ENCODE measurements at places on chromosomes 11 and 22.

GRCh38 chr11:120577041-120577440, 65.5 kb downstream of the GRIK4 start:
- no peak for DNase-seq

- no peak for DNase-seq
These were observed 22.8 kb upstream of the GPR83 start for GRCh38 chr11:94424011-94424410.

DNA sequence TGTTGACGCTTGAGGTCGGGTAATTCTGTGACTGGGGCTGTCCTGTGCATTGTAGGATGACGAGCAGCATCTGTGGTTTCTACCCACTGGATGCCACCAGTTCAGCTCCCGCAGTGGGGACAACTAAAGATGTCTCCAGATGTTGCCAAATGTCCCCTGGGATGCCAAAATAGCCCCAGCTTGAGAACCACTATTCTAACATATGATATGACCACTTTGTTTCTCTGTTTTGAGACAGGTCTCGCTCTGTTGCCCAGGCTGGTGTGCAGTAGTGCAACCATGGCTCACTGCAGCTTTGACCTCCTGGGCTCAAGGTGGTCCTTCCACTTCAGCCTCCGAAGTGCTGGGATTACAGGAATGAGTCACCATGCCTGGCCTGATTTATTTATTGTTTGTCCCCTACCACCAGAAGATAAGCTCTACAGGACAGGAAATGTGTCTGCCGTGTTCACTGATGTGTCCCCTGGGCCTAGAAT, 4.4 kb upstream of the MEN1 start:
- no peak for DNase-seq

- no peak for DNase-seq
These were observed 63.8 kb downstream of the RBX1 start for GRCh38 chr22:41015003-41015402.

DNA sequence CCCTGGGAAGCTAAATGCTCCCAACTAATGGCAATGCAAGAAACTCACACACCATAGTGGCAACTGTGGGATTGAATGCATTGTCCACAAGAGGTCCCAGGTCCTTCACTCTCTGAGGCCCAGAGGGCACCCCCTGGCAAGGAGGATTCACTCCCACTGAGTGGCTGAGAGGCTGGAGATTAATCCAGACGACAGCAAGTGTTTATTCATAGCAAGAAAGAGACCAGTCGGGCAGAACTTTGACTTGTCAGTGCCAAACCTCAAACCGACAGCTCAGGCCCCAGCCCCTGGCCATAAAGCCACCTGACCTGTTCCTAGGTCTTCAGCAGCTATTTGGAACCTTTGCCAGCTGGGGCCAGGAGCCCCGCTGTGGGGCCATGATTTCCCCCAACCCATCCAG, 54.5 kb upstream of the MPEG1 start:
- no peak for DNase-seq

- peak; percentile 56 for DNase-seq
These were observed 159.6 kb downstream of the CTTN start for GRCh38 chr11:70557742-70558485.

DNA sequence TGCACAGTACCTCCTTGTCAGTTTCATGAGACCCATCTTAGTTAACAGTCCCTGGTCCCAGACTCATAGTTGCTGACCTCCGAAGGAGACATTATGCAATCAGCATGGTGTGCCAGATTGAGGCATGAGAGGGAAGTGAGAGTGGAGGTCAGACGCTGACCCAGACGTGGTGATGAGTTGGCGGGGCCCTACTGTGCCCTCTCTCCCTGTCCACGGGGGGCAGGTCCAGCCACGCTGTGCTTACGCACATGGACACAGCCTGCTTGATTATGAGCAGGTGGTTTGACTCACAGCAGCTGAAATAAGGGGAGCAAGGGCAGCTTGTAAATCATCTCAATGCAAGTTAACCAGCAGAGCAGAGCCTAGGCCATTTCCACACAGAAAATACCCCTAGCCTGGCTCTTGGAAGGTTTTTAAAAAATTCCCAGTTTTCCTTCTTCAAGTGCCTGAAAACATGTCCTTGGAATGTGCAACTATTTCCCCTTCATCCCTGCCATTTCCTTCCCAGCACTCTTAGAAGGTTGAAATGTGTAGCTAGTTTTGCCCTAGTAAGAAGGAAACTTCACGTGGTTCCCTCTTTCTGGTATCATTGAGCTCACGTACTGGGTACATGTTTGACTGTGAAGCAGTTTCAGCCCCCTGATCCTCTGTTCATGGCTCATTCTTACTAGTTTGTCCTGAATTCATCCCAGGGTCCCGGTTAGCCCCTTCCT, 122.6 kb upstream of the SORL1-AS1 start:
- peak; percentile 86 for DNase-seq

GRCh38 chr11:46381048-46381818, at the start of gene MDK:
Gene MDK, plus strand, starts transcription at chr11:46381669. Its CDS starts 389 bp downstream, at chr11:46382058.
- DNase-seq: no peak

DNA sequence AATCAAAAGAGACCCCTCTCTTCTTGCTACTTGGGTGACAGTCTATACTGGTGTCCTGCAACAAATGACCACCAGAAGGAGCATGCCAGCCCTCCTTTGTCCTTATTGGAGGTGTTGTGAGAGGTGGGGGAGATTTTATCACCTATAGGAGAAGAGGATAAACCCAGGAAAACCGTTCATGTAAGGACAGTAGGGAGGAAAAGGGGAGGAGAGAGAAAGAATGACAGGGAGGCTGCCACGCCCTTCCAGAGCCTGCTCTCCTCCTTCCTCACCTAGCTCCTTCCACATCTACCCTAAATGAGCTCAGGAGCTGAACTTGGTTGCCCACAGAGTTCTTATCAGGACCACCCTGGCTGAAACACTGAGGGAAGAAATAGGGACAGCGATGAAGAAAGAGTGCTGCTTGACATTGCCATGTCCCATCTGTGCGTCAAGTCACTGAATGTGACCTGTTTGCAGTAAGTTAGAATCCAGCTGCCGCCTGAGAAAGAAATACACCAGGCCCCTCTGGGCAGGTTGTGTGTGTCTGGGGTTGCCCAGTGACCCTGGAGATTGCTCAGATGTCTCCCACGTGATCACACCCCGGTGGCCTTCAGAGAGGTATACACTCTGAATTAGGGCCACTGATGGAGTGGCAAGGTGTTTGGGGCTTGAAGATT, 40.4 kb upstream of the ETS1 start:
- no peak for DNase-seq

DNA sequence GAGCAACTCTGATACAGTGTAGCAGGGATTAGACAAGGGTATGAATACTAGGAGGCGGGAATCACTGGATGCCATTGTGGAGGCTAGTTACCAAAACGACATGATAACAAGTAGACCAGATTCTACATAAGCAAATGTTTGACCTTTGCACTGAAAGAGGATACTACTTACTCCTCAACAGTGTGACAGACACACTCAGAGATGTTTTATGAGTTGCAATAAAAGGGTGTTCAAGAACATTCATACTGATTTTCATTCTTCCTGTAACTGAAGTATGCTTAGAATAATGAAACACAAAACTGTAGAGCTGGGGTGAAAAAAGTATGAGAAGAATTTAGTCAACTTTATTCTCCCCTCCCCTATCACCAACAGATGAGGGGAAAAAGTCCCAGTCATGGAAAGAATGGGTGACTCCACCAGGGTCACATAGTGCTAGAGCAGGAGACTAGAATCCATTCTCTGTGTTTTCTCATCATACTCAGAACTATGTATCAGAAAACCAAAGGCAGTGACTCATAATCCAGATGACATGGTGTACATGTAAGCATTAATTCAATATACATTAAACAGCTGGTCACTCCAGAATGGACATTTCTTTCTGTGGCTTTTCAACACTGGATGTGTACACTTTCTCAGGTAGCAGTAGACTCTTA, 32.8 kb downstream of the ARHGAP20 start:
- no peak for DNase-seq

- DNase-seq: no peak
These were observed 11.8 kb upstream of the AKIP1 start for GRCh38 chr11:8899119-8899753.

- no peak for DNase-seq
These were observed 60.0 kb downstream of the RTL6 start for GRCh38 chr22:44438056-44438455.

GRCh38 chr11:78195917-78196560, 7.3 kb downstream of the USP35 start:
- no peak for DNase-seq

DNA sequence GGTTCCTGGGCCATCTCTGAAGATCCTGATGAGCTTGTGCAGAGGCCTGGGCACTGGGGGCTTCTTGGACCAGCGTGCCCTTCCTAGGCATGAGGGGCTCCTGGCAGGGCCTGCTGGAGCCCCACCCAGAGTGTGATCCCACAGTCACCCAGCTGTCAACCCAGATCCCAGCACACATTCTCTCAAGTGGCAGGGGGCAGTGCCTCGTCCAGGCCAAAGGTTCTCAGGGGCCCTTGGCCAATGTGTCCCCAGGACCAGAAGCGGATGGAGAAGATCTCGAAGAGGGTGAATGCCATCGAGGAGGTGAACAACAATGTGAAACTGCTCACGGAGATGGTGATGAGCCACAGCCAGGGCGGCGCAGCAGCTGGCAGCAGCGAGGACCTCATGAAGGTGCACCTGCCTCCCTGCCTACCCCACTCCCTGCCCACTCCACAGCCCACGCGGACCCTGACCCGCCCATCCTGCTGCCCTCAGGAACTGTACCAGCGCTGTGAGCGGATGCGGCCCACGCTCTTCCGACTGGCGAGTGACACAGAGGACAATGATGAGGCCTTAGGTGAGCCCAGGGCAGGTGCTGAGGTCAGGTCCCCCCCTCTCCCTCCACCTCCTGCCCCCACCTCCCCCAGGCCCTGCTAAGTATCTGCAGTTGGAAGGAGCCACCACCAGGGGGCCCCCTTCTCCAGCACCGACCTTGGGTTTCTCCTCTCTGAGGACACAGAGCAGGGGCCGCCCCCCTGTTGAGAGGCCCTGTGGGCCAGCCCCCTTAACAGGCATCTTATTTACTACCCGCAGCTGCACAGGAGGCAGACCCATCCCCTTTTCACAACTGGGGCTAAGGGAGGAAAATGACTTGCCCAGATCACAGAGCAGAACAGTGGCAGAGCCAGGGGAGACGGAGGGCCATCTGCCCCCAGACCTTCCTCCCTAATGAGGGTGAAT, 14.7 kb downstream of the GGA1 start:
- peak; percentile 81 for DNase-seq

DNA sequence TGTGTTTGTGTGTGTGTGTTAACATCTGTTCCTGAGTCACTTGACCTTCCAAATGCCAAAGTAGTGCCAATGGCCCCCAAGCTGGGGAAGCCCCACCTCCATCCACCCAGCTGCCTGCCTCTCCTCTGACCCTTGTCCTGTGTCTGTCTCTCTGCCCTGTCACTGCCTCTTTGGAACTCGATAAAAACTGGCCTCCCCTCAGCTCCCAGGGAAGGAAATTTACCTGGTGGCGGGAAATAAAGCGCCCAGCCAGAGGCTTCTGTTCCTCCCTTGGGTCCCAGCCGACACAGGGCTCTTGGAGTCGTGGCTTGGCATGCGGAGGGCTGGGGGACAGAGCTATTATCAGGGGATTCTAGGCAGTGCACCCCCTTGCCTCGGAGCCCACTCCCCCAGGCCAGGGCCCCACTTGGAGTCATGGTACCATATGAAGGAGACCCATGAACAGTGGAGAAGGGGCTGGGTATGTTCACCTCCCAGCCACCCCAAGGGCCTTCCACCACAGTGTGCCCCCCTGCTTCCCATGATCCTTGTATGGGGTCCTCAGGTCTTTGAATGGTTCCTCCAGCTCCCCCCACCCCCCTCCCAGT, 6.2 kb downstream of the KCNC1 start:
- peak; percentile 56 for DNase-seq

DNA sequence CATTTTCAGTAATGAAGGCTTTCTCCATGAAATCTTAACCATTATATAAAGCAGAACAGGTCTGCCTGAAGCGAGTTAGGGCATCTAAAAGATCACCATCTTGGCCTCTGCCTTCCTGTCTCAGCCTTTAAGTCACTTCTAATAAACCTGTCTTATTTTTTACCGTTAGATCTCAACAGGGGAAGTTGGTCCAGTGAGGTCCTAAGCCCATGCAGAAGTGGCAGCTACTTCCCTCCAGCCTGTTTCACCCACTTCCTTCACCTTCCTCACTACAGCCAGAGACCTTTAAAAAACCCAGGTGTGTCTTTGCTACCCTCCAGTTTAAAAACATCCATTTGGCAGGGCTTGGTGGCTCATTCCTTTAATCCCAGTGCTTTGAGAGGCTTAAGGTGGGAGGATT, 14.1 kb upstream of the LIPT2 start:
- DNase-seq: no peak

DNA sequence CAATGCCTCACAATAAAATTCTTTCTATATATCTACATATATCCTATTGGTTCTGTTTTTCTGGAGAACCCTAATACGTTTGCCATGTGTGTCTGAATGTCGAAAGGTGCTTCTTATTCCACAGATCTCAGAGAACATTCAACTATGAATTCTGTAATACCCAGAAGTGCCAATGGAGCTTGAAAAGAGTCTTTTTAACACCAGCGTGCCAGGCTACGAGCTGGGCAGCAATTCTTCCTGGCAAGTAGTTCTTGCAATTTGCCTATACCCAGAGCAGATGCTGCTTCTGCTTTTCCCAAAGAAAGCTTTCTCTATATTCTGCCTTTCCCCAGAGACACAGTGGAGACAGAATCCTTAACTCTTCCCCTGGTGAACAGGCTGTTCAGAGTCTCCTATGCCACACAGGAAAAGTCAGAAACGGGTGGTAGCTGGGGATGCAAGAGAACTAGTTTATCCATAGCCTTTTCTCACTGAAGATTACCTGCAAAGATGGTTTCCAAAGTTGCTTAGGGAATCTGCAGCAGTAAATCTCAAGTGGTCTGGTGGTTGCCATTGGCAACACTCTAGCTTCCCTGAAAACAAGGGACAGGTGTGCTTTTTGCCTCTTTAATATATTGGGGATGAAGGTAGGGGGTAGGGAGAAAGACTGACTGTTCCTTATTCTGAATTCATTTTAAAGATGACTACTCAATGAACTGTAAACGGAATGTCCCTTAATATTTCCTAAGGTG, 16.8 kb upstream of the PAFAH1B2 start:
- no peak for DNase-seq

- no peak for DNase-seq
These were observed 18.3 kb downstream of the TST start for GRCh38 chr22:37000676-37001534.

GRCh38 chr22:19488884-19489843, 9.4 kb downstream of the CDC45 start:
- DNase-seq: no peak

DNA sequence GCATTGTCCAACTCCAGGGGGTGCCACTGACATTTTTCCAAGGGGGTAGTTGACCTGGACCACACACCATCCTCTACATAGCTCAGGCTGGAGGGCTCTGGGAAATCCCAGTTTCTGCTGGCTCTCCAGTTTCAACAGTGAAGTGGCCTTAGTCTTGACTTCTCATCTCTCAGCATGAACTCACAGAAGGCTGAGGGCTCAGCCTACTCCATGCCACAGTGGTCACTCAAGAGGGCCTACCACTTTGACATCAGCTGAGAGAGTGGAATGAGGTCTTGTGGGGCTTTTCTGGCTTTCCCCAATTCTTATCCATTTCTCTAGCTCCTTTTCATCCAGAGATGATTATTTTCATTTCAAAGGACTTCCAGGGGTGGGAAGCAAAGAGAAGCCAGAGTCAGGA, 7.4 kb downstream of the HTR3A start:
- DNase-seq: no peak

Data from Right ventricle myocardium inferior (tissue), 1 donor.